ELR (cell line): ENCODE measurements at places on chromosomes 4 and X.

DNA sequence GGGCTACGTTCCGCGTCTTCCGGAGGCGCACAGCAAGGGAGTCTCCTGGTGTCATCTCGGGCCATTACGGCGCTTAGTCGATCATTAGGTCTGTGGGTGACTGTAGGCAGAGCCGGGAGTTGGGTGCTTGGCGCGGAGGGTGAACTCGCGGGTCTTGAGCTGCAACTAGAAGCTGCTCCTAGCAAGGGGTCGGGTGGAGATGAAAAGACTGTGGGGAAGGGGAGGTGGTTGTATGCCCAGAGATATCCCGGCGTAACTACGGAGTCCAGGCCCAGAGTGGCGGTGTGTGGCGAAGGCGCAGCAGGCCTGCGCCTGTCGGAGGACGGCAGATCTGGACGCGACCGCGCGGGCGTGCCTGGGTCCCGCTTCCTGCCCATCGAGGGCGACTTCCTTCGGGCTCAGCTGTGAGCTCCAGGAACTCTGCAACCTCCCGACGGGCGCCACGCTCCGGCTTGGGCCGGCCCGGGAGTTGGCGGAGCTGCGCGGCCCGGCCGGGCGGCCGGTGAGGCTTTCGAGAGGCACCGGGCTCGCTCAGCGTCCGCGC lies 2.7 kb upstream of the NKX3-2 start:
- DNase-seq = no peak

DNA sequence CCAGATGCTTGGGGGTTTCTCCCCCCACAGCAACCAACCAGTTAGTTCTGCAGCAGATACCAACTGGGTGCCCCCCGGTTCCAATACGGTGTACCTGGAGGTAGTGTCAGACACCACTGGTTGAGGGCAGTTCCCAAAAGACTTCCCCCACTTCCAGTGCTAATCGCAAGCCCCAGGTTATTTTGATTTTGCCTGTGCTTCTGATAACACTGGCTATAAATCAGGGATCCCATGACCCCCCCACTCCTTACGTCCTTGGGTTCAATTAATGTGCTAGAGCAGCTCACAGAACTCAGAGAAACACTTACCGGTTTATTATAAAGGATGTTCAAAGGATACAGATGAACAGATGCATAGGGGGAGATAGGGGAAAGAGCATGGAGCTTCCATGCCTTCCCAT lies 5.5 kb downstream of the CLCN3 start:
- DNase-seq = no peak

GRCh38 chr4:89226665-89227574 lies 80.7 kb downstream of the GPRIN3 start:
- peak; percentile 72 for DNase-seq

DNA sequence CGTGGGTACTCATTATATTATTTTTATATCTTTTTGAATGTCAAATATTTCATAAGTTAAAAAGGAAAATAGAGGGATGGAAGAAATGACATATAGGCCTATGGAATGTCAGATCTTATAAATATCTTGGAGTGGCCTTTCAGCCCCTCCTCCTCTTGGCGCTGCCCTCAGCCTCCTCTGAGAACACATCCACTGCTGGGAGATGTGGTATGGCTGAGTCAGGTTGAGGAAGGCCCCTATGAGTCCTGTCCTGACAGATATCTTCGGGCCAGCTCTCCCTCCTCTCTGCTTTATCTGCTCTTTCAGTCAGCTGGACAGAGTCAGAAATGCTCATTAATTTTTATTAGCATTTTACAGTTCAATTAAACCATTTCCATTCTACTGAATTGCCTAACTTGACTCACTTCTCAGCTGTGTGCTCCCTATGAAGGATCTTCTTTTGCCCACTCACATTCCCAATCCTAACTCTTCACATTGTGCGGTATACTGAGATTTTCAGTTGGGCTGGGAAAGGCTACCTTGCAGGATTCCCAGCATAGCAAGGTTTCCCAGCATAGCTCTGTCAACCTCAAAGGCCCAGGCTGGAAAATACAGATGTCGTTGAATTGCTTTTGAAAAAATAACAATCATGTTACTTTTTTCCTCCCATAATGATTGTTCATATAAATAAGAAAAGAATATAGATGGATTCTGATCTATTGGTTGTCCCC lies 128.0 kb downstream of the ARHGEF9 start:
- DNase-seq = peak; percentile 81

DNA sequence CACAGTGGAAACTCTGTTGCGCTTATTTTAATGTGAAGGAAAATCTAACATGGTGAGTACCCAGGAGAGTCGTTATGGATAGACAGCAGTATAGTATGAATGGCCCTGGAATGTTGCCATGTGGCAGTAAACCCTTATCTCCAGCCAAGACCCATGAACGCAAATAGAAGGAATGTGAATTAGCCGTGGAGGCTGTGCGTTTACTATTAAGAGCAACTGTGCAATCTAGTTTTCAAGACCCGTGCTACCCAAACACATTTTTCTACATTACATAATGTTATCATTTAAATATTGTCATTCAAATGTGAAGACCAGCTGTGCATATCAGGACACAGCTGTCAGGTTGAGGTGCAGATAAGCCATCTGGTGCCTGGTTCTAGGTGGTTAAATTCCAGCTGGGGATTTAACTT lies 13.3 kb upstream of the AGA start:
- no peak for DNase-seq

GRCh38 chrX:21376636-21377035 lies 2.4 kb downstream of the CNKSR2 start:
- no peak for DNase-seq
